ENCODE measurements at places on chromosomes 2 and 18.

DNA sequence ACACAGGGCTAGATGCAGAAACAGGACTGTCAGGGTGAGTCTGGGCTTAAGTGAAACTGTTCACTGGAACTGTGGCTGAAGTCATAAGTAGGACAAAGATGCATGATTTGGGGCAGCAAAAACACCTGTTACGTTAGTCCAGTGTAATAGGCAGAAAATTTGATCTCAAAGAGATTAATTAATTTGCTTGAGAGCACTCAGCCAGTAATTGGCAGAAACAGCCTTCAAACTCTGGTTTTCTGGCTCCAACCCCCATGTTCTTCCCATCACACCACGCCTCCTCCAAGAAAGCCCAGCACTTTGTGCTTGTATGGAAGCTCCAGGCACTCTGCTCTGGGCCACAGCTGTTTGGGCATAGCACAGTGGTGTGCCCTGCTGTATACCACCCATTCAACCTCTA lies 54.0 kb downstream of the CNTNAP5 start:
- DNase-seq, result no peak

- DNase-seq, result no peak
Measured at GRCh38 chr18:2625217-2625616, 30.3 kb upstream of the SMCHD1 start.

- DNase-seq, result no peak
Measured at GRCh38 chr2:71857636-71858035, 290.0 kb downstream of the CYP26B1 start.

- DNase-seq, result no peak
Measured at GRCh38 chr2:61763605-61764034, 90.2 kb downstream of the FAM161A start.

GRCh38 chr2:175879679-175880078 lies 122.4 kb downstream of the LNPK start:
- no peak for DNase-seq

DNA sequence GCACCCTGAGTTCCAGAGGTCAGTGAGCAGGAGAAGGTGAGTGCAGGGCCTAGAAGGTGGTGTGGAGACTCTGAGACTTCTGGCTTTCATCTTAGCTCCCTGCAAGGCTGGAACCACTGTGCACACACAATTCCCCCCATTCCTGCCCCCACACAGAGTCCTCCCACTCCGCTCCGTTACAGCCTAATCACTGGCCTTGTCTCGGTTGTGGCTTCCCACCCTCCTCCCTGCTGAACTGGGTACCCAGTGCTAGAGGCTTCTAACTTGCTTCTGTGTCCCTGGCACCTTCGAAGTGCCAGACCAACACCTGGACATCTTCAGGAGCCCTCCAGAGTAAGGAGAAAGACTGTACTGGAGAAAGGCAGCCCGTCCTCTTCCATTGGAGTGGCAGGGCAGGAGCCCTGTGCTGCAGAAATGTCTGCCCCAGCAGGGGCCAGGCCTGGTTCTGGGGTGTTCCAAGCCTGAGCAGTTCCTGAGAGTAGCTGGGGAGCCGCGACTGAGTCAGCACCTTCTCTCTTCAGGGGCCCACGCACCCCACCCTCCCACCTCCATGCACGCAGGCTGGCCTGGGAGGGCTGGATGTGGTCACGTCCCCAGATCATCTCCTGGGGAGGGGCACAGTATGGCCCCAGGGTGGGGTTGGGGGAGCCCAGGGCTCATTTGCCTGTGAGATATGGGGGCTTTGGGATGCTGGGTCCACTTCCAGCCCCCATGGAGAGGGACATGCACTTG lies 23.4 kb downstream of the CROCC2 start:
- no peak for DNase-seq

DNA sequence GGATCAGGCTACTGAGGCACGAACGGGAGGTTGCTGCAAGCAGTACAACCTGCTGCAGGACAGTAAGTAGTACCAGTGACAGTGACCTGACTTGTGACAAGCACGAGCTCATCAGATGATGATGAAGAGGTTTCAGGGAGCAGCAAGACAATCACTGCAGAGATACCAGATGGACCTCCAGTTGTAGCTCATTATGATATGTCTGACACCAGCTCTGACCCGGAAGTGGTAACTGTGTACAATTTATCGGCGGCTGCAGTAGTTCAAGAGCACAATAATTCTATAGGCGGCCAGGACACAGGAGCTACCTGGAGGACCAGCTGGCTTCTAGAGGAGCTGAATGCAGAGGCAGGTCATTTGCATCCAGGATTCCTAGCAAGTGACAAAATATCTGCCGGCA lies 64.0 kb upstream of the GULP1 start:
- no peak for DNase-seq

GRCh38 chr2:8296306-8296705 lies 385.6 kb upstream of the ID2 start:
- peak; percentile 19 for DNase-seq

GRCh38 chr2:172102391-172103359 lies at the start of gene DLX2:
Gene DLX2 (minus strand): TSS chr2:172102900. CDS start chr2:172102538, 362 bp downstream.
- peak; percentile 70 for DNase-seq

GRCh38 chr2:137964066-137964858 lies at the start of gene HNMT:
Gene HNMT (plus strand): TSS chr2:137964473. CDS start chr2:137964492, 19 bp downstream.
- no peak for DNase-seq

GRCh38 chr18:79897940-79898625 lies 53.4 kb downstream of the SLC66A2 start:
- no peak for DNase-seq

All from stimulated activated CD4-positive, alpha-beta T cell treated with anti-CD3 and anti-CD28 coated beads, Interleukin-4, amount 100 ng/mL, for 1 hour (primary cell).